ENCODE measurements at places on chromosomes 3 and 15.

DNA sequence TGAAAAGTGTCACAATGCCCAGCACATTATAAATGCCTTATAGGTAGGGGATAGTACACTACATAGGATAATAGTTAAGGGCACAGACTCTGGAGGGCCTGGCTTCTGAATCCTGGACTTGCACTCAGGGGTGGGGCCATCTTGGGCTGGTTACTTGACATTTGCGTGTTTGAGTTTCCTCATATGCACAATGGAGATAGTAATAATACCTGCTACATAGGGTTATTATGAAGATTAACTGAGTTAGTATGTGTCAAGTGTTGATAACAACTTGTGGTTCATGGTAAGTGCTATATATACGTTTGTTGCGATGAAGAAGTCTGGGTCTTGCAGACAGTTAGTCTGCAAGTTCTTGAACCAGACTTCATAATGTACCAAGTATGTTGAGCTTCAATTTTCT lies 37.0 kb downstream of the MITF start:
- peak; percentile 46 for DNase-seq

GRCh38 chr3:95154766-95155165 lies 1091.9 kb downstream of the NSUN3 start:
- no peak for DNase-seq

GRCh38 chr3:51933471-51934138 lies 8.1 kb downstream of the RRP9 start:
- DNase-seq = no peak

DNA sequence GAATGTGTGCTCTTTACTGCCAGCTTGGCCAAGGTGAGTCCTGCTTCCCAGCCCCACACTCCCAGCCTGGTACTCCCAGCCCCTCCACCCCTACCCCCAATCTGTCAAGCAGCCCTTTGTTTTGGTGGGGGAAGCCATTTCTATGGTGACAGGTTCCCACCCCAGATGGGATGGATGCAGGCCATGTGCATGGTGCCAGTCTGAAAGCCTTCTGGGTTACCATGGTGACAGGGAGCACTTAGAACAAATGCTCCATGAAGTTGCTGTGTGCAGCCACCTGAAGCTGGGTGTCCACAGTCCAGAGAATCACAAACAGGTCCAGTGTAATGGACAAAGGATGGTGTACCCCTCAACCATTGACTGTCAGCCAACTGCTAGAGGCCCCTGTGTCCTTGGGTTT lies 19.1 kb upstream of the VILL start:
- no peak for DNase-seq

DNA sequence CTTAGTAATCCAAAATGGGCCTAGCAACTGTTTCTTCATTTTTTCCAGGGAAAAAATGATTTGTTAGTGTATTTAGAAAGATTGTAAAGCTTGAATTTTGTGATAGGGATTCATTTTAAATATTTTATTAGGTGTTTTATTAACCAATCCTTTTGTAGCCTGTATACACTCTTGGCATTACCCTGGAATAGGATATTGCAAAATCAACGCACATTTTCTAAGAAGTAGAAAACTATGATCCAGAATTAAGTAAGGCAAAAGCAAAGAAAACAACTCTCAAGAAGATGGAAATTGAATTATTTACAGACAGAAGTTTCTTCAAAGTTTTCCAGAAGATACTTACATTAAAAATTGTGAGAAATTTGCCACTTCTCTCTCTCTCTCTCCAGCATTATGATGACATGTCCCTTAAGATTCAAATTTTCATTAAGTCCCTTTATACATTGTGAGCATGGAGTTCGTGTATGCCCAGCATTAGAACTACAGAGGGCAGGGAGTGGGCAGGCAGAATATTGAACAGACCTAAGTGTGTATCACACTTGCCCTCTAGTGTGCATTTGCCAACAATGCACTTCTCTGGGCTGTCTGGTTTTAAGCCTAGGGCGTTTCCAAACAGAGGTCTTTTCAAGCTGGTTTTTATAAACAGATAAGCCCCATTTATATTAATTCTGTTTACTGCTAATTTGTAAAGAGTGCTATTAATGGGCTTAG lies 28.5 kb upstream of the CMSS1 start:
- DNase-seq = peak; percentile 75

- DNase-seq = no peak
Observed at GRCh38 chr3:73094951-73095350, 33.5 kb downstream of the EBLN2 start.

DNA sequence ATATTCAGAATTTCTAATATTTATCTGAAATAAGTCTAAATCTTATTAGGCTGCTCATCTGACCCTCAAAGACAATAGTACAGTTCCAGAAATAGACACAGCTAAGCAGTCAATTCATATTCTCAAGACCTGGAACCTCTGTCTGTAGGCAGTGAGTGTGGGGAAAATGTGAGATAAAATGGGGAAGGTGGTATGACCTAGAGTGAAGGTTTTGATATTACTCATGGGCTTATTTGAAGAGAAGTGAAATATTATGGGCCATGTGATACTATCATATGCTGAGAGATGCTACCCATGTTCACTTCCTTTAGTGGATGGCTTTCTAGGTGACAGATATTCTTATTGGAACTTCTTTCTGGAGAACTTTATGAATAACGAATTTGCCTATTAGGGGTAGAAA lies 33.5 kb downstream of the TGFBR2 start:
- peak; percentile 38 for DNase-seq

- peak; percentile 67 for DNase-seq
Observed at GRCh38 chr3:29412110-29412509, 131.2 kb downstream of the RBMS3 start.

- no peak for DNase-seq
Observed at GRCh38 chr3:13262493-13263211, 157.5 kb downstream of the NUP210 start.

- DNase-seq = no peak
Observed at GRCh38 chr15:90959028-90959595, 4.4 kb downstream of the RCCD1 start.

- no peak for DNase-seq
Observed at GRCh38 chr3:53092942-53093341, 37.3 kb downstream of the RFT1 start.

- no peak for DNase-seq
Observed at GRCh38 chr15:31150732-31151231, 49.3 kb upstream of the TRPM1 start.

- peak; percentile 87 for DNase-seq
Observed at GRCh38 chr3:134197681-134198261, 52.9 kb downstream of the RYK start.

GRCh38 chr3:96449346-96449745 lies 365.0 kb upstream of the EPHA6 start:
- DNase-seq = no peak

DNA sequence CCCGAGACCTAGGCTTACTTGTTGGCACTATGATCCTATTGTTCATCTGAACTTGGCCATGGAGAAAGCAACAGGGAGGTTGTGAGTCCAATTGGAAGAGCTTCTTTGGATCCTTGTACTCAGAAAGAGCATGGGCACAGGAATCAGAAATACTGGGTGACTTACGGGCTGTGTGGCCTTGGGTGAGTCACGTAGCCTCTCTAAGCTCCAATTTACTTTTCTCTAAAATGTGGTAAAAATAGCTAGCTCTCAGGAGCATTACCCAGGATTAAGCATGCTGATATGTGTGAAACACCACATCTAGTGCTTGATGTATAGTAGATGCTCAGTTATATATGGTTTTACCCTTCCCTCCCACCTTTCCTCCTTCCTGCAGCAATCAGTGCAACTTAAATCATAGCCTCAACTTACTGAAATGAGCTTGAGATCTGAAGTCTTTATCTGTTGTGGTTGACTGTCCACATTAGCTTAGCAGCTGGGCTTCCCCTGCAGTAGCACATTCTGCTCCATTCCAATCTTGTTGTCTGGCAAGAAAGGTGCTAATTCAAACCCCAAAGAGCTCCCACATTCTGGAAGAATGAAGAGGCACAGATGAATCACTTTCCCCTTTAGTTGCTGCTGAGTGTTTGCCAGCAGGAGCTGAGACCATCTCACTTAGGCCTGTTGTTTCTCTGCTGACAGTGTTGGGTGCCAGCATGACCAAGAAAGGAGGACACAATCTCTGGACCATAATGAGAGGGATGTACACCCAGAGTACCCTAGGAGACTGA lies 299.1 kb upstream of the TRIM42 start:
- no peak for DNase-seq

DNA sequence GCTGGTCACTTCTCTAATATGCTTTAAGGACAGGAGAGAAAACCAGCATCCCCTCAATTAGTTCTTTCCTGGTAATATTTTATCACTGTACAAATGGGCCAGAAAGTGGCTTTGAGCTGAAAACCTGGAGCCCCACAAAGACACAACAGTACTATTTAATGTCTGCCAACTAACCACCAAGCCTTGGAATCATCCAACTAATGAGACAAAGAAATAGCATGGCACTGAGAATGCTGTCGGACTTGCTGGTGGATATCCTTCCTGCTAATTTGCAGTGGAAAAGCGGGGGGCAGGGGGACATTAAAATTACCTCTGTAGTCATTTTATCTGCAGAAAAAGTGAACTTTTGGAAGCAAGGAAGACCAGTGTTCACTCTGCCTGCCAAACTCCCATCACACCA lies 288.5 kb downstream of the KBTBD8 start:
- DNase-seq = no peak

DNA sequence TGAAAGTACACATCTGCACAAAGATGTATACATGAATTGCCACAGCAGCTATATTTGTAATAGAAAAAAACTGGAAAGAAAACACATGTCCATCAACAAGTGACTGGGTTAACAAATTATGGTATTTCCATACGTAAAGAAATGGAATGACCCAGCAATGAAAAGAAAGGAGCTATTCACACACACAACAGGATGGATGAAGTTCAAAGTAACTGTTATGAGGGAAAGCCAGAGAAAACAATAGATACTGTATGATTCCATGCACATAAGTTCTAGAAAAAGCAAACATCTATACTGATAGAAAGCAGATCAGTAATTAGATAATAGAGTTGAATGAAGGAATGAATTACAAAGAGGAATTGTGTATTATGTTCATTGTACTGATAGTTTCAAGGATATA lies 152.0 kb downstream of the SCAPER start:
- DNase-seq = no peak

GRCh38 chr3:49553324-49553691 lies 969 bp upstream of the BSN start:
- no peak for DNase-seq

DNA sequence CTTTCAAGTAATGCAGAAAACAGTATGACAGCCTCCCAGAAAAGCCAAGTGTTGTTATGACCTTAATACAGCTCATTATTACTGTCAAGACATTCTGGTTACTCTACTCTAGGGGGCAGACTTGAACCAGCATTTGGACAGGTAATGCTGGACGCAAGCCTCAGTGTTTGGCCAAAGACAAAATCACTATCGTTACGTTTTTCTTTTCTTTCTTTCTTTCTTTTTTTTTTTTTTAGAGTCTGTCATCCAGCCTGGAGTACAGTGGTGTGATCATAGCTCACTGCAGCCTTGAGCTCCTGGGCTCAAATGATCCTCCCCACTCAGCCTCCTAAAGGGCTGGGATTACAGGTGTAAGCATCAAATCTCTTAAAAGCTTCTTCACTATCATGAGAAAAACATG lies 29.4 kb upstream of the TMEM45A start:
- DNase-seq = peak; percentile 86

DNA sequence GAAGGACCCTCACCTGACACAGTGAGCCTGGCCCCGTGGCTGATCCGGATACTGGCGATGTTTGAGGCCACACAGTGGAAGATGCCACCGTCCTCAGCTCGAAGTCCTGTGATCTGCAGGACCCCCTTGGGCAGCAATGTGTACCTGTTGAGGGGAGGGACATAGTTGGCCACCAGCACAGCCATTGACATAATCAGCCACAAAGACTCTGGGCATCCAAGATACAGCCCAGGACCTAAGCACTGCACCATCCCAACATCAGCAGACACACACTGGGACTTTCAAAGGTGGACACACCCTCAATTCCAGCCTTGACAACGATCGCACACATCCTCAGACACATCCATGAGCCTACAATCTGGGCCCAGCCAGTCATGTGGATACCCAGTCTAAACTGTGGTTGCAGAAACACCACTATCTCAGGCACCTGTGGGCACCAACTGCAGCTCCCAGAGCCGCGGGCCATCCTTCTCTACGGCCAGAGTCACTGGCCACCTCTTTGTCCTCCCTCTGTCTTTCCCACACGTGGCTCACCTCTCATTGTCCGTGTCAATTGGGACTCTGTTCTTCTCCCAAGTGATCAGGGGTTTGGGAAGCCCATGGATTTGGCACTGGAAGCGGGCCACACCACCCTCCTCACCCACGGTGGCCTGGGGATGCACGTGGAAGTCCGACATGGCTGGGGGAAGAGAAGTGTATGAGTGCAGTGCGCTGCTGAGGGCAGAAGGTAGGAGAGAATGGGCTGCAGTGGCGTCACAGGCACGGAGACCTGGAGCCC lies 31.0 kb downstream of the RNU5B-1 start:
- DNase-seq = no peak

GRCh38 chr3:23996095-23996524 lies 51.0 kb downstream of the NR1D2 start:
- DNase-seq = no peak

DNA sequence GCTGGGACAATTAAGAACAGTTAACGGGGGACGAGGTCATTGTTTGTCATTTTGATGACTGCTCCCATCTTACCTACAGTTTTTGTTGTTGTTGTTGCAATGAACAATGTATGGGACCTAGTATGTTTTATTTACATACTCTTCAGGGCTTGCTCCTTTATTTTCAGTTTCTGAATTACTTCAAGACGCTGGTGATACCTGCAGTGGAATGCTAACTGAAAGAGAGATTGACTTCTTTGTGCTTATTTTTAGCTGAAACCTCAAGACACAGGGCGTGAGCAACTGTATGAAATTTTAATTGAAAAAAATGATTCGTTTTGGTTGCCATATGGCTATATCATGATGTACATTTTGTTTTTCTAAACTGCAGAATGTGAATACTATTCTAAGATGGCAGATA lies 297.9 kb downstream of the EDEM1 start:
- DNase-seq = no peak

DNA sequence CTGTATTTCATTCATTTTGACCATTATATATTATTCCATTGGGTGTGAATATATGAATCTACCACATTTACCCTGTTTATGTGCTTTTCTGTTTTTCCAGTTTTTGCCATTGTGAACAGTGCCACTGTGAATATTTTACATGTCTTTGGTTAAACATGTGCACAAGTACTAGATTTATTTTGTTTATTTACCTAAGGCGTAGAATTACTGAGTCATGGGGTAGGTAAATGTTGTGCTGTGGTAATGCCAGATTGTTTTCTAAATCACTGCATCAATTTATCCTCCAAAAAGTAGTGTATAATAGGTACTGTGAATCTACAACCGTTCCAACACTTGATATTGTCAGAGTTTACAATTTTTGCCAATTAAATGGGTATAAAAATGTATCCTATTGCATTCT lies 362.1 kb upstream of the AGTR1 start:
- no peak for DNase-seq

All from hematopoietic multipotent progenitor cell treated with erythropoietin and hydrocortisone succinate and interleukin-3 and kit ligand, for 4 days (in vitro differentiated cells).